AG10803 (cell line): ENCODE measurements at places on chromosomes 4 and X.

DNA sequence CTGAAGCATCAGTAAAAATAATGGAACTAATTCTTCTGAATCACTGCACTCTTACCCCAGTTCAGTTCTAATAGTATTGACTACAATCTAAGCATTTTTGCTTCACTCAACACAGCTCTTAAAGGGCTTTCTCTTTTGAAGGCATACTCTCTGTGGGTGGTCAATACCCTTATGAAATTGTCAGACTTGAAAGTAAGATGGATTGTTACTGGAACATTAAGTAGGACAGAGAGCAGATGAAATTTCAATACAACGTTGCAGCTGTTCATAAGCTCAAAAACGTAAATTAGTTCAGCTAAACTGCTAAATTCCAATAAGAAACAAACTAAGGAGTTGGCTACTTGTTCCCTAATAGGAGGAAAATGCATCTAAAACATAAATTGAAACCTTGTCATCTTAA lies 352.3 kb upstream of the TENM3 start:
- DNase-seq, result no peak

DNA sequence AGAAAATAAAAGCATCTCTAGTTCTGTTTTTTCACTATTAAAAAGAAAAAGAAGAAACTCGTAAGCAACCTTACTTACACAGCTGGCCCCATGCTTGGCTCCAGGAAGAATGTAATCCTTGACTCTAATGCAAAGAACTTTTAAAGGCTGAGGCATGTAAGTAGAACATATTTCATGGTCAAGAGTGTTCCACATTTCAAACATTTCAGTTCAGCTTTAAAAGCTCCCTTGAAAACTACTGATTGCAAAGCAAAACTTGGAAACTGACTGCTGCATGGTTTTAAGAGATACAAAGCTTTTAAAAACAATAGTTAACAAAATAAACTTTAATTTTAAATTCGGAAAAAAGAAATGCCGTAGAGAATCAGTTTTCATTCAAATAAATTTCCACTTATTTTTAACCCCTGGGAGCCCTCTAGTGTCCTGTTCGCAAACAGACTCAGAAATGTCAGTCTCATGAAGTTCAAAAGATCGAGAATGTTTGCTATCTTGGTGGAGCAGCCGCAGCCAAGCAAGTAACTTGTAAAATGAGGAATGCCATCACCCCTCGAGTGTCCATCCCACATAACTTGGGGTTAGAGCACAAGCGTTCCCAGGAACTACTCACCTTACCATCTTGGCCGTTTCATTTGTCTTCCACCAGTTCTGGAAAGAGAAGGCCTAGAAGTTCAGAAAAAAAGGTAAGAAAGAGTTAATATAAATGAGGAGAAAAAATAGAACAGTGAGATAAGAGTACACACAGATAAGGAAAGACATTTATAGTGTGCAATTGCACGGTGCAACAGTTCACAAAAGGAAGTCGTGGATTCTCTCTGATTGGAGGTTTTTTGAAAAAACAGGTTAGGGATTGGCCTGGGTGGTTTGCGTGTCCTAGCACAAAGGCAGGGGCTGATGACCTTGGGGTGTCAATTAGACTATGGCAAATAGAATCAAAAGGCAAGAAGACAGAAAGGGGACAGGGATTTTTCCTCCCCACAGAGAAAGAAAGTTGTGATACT lies at the start of gene GASK1B:
Gene GASK1B, minus strand, starts transcription at position 765 of the 998 bp plus-strand sequence. CDS start 1,650 bp downstream, outside the sequence.
- peak; percentile 65 for DNase-seq

DNA sequence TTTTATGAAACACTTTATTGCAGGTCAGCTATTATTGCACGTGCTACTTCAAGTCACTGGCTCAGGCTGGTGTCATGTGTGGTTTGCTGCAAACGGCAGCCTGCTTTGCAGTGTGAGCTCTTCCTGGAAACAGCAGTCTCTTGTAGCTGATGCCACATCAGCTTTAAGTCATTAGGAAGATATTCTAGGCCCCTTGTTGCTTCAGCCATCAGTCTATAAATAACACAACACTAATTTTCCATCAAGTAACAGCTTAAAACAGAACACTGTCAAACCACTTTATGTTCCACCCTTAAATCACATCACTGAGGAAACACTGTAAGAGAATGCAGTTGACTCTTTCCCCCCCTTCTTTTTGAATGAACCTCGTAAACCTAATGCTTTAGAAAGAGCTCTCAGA lies 93.8 kb downstream of the GATB start:
- DNase-seq, result peak; percentile 75

DNA sequence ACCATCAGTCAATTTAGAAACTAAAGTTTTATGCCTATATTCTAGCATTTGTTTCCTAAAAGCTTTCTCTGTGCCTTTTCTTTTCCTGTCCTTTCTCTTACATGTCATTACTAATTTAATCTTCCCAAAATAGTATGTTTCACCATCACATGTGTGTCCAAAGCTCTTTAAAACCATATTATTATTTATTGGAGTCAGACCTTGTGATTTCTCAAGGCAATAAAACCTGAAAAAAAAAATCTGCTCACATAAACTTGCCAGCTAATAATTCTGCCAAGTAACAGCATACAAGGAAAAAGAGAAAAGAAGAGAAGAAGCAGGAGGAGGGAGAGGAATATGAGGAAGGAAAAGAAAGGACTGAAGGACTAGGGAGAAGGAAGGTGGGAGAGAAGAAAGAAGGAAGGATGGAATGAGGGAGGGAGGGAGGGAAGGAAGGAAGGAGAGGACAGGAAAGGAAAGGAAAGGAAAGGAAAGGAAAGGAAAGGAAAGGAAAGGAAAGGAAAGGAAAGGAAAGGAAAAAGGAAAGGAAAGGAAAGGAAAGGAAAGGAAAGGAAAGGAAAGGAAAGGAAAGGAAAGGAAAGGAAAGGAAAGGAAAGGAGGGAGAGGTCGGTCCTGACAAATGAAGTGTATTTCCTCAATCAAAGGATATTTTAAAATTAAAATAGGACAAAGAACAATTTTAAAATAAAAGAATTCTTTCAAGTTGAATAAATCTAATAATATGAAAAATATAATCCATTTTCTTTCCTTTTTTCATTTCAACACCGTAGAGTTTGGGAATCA lies 57.4 kb downstream of the ANTXR2 start:
- peak; percentile 35 for DNase-seq

DNA sequence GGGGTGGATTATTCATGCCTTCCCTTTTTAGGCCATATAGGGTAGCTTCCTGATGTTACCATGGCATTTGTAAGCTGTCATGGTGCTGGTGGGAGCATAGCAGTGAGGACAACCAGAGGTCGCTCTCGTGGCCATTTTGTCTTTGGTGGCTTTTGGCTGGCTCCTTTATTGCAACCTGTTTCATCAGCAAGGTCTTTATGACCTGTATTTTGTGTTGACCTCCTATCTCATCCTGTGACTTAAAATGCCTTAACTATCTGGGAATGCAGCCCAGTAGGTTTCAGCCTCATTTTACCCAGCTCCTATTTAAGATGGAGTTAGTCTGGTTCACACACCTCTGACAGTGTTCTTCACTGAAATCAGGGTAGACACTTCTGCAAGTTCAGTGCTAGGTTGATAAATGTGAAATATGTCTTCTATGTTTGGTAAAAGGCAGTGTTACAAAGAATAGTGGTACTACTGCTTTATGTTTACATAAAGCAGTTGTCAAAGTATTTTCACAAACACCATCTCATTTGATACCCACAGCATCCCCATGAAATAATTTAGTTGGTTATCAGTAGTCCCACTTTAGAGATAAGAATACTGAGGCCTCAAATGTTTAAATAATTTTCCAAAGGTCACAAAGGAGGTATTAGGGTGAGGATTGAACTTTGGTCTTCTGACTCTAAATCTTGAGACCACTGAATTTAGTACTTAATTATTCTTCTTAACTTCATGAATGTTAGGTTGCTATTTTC lies 77.1 kb upstream of the C4orf54 start:
- DNase-seq, result no peak

DNA sequence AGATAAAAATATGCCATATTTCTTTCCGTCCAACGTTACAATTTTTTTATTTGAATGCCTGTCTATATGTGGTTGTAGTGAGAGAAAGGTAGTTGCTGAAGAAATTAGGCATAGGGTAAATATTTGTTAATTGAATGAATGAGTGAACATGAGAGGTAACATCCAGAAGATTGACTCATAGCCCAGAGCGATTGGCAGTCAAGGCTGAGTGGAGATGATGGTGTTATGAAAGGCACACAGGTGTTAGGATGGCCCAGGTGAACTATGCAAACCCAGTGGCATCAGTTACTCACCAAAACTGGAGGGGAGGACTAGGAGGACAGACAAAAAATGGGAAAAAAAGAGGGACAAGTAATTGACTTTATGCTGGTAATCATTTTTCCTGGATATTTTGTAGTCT lies 31.7 kb upstream of the SPRY1 start:
- DNase-seq, result no peak

GRCh38 chr4:74838746-74839370 lies 44.5 kb upstream of the BTC start:
- DNase-seq, result peak; percentile 25

- peak; percentile 89 for DNase-seq
These were observed 38.9 kb downstream of the PRIMPOL start for GRCh38 chr4:184688447-184688846.

DNA sequence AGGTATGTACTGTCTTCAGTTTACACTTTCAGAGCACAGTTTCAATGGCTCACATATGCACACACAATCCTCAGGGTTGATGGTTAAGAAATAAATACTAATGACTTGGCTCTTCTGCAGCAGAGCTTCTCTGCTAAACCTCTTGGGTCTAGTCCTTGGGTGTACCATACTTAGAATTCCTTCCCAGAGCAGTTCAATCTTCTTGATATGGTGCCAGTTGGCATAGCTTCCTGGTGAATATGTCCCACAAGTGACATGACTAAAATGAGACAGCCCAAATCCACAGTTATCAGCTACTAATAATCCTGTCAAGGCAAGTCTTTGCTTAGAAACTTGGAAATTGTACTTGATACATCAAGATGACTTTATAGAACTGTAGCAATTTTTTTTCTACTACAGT lies 654.4 kb downstream of the IQCM start:
- peak; percentile 94 for DNase-seq

GRCh38 chr4:127140306-127140705 lies 492.5 kb upstream of the INTU start:
- DNase-seq, result peak; percentile 53

- no peak for DNase-seq
These were observed 18.4 kb downstream of the XIAP start for GRCh38 chrX:123878252-123878721.

DNA sequence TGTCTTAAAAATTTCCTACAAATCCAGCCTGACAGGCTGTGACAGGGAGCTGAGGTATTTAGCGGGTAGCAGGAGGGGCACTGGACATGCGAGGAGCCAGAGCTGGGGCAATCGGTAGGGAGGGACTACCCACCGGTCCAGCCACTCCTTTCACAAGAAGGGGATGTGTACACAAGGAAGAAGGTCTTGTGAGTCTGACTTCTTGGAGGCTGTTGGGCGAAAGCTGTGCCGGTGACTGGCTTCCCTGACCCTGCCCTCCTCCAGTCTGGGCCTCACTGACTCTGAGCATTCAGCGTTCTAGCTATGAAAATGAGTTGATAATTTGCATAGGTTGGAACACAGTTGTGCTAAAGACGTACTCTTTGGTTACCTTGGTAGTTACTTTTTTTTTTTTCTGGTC lies 12.7 kb upstream of the CXCL8 start:
- DNase-seq, result no peak

DNA sequence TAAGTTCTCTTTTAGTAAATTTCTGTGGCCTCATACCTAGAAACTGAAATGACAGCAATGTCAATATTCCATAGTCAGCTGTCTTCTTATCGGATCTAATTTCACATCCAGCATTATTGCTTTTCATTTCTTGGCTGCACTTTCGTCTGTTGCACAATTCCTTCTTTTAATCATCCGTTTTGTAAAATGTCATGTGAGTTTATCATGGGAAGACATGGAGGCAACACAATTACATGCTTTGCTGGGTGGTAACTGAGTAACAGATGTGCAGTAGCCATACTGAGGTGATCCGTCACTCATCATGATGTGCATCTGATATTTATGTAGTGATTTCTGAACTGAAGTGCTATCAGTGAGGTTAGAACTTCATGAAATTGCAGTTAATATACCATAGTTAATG lies 68.3 kb upstream of the SLC7A11 start:
- DNase-seq, result peak; percentile 61

- peak; percentile 79 for DNase-seq
These were observed 71.0 kb downstream of the SNCA start for GRCh38 chr4:89765966-89766365.

GRCh38 chr4:82811392-82811791 lies 12.8 kb upstream of the SCD5 start:
- no peak for DNase-seq

DNA sequence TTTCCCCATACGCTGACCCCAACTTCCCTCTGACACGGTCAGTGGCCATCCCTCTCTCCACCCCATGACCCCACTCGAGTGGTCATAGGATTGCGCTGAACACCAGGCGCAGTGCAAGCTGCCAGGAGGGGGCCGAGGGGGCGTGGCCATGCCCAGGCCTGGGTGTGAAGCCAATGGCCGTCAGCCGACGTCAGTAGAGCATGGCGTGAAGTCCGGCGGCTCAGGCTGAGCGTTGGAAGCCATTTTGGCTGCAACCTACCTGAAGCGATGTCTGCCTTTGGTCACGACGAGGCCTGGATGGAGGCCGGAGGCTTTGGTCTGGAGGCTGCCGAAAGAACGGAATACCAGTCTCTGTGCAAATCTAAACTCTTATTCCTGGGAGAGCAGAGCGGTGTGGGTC lies at the start of gene RAB41:
Gene RAB41, plus strand, starts transcription at position 222 of the 400 bp plus-strand sequence. Its CDS starts 46 bp downstream, at position 268.
- no peak for DNase-seq

DNA sequence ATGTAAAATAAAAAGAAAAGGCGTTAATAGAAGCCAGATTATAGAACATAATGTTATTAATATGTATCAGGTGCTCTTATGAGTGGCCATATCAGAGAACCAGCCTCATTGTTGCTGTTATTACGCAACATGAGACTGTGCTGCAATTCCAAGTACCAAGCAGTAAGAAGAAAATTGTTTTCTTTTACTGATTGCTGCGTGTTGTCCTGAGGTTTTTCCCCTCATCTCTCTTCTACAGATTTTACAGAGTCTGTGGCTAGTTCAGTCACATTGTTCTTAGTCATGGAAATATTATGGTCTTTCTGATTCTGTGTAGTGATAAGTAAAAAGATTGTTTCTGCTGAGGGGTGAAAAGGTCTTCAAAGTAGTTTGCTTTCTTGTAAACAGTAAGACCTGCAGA lies 55.9 kb downstream of the NPNT start:
- DNase-seq, result peak; percentile 77

GRCh38 chrX:154490021-154490413 lies 412 bp downstream of the SLC10A3 start:
- DNase-seq, result peak; percentile 43

- peak; percentile 89 for DNase-seq
These were observed 192.0 kb upstream of the ANK2 start for GRCh38 chr4:112857461-112857860.

DNA sequence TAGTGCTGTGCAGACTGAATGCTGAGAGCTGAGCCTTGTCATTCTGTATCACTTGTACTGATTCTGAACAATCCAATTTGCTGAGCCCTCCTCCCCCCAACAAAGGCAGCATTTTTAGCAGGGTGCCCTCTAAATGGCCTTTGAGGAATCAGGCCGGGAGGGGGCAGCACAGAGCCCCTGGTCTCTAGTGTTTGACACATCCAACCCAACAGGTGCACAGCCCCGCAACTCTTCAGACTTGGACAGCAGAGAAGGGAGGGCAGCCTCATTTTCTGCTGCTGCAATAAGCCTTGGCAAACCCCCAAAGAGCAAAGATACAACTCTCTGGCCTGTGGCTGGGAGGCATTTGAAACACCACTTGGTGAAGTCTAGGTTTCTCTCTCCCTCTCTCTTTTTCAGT lies 3.4 kb downstream of the ATP1B4 start:
- DNase-seq, result peak; percentile 3
